ENCODE measurements at places on chromosomes 7 and 10. TPM values are rescaled to one million over a fixed set of nuclear protein-coding genes. Genes with fewer than 3 reads are reported as not detected.

FANK1 gene
- 3.2 TPM for total RNA-seq

CHN2 gene
- total RNA-seq: 7.6 TPM

TACR2 gene
- total RNA-seq: not detected

CYP2C19 gene
- total RNA-seq: 2.1 TPM

LLCFC1 gene
- not detected for total RNA-seq

BAMBI gene
- 2.1 TPM for total RNA-seq

HOXA4 gene
- not detected for total RNA-seq

ZNF518A gene
- total RNA-seq: 51.2 TPM

FGL2 gene
- 110 TPM for total RNA-seq

NUPR2 gene
- total RNA-seq: not detected

AKR1C3 gene
- 4.0 TPM for total RNA-seq

VKORC1L1 gene
- total RNA-seq: 25.7 TPM

ARF5 gene
- 149 TPM for total RNA-seq

CLDN3 gene
- 9.9 TPM for total RNA-seq

SPDYE16 gene
- total RNA-seq: 0.72 TPM

ACHE gene
- 112 TPM for total RNA-seq

PPP1R9A gene
- total RNA-seq: 156 TPM

TAF3 gene
- total RNA-seq: 3.0 TPM

WDFY4 gene
- total RNA-seq: 5.7 TPM

CRPPA gene
- total RNA-seq: 6.9 TPM

SUN1 gene
- total RNA-seq: 682 TPM

ITGA8 gene
- total RNA-seq: 18.8 TPM

EVX1 gene
- total RNA-seq: not detected

OR2A42 gene
- total RNA-seq: not detected

VSTM4 gene
- 56.1 TPM for total RNA-seq

POM121 gene
- total RNA-seq: 10.3 TPM

SPAG6 gene
- total RNA-seq: 0.82 TPM

LAMB4 gene
- total RNA-seq: 3.1 TPM

XRCC2 gene
- total RNA-seq: 3.8 TPM

OPN1SW gene
- not detected for total RNA-seq

AEBP1 gene
- 51.1 TPM for total RNA-seq

CLCN1 gene
- 3.1 TPM for total RNA-seq

TET1 gene
- total RNA-seq: 25.8 TPM

SLC26A5 gene
- total RNA-seq: 0.21 TPM

HOXA6 gene
- total RNA-seq: not detected

PNLIP gene
- total RNA-seq: 1.8 TPM

RINT1 gene
- total RNA-seq: 15.2 TPM

AMZ1 gene
- total RNA-seq: 0.31 TPM

CEP55 gene
- total RNA-seq: 8.9 TPM

FBXO24 gene
- 1.2 TPM for total RNA-seq

PIP gene
- 11.3 TPM for total RNA-seq
